ENCODE measurements at places on chromosomes 4 and X.

DNA sequence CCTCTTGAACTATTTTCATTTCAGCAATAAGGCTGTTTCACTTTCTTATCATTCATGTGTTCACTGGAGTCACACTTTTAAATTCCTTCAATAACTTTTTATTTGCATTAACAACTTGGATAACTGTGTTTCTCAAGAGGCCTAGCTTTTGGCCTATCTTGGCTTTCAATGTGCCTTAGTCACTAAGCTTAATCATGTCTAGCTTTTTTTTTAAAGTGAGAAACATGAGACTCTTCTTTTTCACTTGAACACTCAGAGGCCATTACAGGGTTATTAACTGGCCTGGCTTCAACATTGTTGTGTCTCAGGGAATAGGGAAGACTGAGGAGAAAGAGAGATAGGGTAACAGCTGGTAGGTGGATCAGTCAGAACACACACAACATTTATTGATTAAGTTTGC, 64.0 kb upstream of the VCX2 start:
- DNase-seq = no peak

GRCh38 chrX:137405449-137406140, 160.3 kb upstream of the ZIC3 start:
- no peak for DNase-seq

- no peak for DNase-seq
Measured at GRCh38 chrX:25726539-25726938, 411.6 kb upstream of the MAGEB18 start.

- DNase-seq = no peak
Measured at GRCh38 chr4:182215148-182215547, 28.1 kb upstream of the TENM3 start.

DNA sequence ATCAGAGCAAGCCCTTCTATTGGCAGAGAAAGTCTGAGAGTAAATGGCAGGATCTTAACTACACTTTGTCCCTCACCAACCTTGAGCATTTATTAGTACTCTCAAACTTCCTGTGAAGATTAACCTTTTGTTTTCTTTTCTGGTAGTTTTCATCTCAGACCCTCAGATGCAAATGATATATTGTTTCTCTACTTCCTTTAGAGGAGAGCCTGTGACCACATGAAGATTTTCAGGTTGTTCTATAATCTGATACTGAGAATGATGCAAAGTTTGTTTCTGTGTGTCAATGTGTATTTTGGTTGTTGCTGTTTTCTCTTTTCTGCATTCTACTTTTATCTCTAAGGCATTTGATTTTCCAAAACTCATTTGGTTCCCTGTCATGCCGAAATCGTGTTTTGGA, 165.8 kb upstream of the CYSLTR1 start:
- no peak for DNase-seq

GRCh38 chr4:105306158-105306781, 159.6 kb downstream of the TET2 start:
- DNase-seq = no peak
